ENCODE measurements at places on chromosomes 1 and 21.

- DNase-seq = no peak
Measured at GRCh38 chr1:29323636-29324035, 87.3 kb downstream of the PTPRU start.

DNA sequence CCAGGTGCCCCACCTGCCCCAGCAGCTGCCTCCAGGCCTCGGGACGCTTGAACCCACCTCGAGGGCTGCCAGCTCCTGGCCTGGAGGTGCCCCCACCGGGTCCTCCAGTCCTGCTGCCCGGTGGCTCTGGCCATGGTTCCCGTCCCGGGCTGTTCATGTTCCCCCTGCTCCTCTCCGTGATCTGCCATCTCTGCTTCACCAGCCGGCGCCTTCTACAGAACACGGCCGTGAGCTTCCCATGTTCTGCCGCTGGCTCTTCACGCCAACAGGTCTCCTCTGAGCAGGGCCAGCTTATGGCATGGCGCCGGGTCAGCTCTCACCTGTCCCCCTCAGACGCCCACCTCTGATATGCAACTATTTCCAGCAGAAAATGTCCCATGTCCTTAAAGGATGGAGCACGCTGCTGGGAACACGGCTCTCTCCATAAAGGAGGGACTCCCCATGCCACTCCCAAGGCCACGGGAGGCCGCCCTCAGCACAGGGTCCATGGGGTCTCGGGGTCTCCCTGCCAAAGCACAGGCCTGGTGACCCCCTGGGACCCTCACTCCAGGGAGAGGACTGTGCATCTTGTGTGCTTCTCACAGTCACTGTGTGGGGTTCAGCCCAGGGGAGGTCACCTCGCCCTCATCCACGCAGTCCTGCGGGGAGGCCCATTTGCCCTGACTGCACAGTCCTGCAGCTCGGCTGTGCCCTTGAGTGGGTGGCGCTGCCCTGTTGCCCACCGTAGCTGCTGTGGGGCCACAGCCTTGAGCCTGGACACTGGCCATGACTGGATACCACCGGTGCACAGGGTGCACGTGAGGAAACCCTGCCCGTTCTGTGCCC is 36.7 kb downstream of the COL18A1 start:
- DNase-seq = no peak

- DNase-seq = no peak
Measured at GRCh38 chr1:162087111-162087510, 17.6 kb downstream of the NOS1AP start.

GRCh38 chr1:48652334-48652733 is 124.4 kb downstream of the BEND5 start:
- no peak for DNase-seq

DNA sequence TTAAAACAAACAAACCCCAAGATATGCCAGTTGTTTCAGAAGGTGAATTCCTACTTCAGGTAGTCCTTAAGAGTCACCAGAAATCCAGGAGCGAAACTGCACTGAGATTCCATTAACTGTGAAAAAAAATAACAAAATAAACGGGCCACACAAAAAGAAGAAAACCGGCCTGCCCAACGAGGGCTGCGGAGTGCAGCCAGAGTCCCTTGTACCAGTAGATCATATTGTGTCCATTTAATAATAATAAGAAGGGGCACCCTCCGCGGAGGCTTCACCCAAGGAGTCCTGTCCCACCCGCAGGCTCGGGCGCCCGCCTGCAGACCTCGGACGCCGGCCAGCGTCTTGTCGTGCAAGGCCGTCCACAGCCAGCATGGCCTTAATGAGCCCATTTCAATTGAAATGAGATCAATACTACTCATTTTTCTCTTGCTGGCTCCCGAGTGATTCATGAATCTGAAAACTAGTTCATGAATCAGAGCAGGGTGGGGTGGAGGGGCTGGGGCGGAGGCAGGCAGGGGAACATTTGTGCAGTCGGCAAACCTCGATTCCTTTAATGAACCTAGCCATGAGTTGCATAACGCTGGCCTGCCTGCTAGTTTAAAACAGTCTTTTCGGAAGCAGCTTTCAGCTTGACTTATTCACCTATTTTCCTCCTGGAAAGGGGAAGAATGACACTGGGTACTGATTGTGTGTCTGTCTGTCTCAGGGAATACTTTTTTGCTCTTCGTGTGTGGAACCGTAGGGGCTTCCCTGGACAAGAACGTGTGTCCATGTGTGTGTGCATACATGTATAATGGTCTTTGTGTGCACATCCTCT is 113.1 kb upstream of the IRF2BP2 start:
- no peak for DNase-seq

DNA sequence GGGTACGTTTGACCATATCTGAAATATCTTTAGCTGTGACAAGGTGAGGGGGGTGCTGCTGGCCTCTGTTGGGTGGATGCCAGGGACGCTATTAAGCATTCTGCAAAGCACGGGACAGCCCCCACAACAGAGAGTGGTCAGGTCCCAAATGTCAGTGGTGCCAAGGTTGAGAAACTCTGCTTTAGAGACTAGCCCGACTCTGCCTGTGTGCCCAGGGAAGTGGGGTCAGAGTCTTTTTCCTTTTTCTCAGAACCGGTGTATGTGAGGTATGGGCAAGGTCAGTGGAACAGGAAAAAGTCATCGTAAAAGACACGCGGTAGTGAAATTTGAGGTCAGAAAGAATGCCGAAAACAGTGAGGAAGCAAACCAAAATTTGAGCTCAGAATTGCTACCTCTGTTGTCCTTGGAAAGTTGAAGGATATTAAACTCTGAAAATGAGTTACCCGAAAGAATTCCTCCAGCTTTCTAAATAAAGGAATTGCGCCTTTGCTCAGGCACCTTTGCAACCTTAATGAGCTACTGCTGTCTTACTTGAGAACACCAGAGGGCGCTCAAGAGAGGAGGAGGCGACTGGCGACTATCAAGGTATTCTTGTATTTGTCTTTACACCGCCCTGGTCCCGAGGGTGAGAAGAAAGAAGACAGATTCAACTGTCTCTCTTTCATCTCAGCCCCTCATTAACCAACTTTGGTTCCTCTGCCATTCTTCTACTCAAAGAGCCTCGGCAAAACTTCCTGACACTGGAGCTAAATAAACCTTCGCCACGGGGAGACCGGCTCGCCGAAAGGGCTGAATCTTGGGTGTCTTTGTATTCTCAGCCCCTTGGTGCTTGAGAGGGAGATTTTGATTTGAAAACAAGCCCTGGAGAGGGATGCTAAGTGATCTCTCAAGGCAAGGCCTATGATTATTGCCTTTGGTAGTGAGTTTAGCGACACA is 85.4 kb upstream of the OLIG2 start:
- no peak for DNase-seq

DNA sequence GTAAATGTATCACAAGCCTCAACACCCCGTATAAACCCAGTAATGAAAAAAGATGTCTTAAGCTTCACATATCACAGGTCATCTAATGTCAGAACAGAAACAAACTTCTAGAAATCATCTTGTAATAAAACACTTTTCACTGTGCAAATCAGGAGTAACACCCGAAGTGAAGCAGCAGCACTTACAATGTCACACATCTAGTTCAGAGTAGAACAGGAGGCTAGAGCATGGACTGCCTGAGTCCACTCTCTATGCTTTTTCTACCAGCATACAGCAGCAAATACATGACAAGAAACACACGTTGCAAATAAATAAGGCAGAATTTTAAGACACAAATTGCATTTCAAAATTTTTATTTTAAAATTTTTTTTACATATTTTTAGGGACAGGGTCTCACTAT is 57.2 kb downstream of the AKT3 start:
- no peak for DNase-seq

DNA sequence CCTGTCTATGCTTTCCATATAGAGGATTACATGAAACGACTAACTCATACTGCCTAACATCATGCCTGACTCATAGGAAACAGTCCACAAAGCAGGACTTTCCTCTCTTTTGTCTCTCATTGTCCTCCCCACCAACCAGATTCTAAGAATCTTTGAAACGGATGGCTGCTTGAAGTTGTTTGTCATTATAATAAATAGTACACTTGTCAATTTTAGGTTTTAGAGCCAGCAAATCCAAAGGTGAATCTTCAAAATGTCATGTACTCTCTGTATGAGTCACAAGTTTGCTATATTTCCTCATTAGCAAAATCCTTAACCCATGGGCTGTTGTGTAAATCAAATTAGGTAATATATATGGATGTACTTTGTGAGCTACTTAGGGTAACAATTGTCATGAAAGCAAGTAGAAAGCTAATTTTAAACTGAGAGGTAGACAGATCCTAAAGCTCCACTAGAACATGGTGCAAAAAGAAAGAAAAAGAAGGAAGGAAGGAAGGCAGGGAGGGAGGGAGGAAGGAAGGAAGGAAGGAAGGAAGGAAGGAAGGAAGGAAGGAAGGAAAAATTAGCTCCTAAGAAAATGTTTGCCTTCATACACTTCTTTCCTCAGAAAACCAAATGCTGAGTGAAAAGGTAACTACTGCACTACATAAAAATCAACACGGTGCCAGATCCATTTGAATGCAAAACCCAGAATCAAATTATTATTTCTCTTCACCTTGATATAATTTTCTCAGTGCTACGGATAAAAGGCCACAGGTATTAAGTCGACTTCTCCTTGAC is 129.5 kb upstream of the PRMT6 start:
- DNase-seq = no peak

GRCh38 chr1:235012436-235013210 is 116.0 kb downstream of the TOMM20 start:
- DNase-seq = no peak

DNA sequence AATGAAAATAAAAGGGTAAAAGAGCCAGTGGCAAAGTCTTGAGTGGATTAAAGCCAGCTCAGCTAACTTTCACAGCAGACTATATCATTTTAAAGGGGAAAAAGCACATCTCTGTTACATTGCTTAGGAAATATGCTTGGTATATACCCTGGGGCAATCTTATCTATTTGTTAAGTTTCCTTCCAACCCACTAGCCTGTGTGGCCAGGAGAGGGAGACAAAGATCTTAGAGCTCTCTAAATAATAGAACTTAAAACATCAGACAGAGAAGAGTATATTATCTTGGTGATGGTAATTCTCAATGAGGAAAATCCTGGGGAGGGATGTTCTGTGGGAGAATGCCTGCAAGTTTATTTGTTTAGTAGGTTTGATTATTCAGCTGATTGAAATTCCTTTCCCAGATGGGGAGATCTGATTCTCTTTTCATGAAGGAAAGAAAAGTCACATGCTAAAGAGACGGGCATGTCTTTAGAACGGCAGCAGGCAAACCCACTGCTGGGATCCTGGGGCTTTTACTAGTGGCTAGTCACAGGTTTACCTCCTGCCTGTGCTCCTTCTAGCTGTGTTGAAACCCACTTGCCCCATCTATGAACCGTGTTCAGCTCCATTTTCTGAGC is 3.6 kb downstream of the KCNE2 start:
- DNase-seq = peak; percentile 42

GRCh38 chr1:15246960-15247614 is at the start of gene FHAD1:
Gene FHAD1, plus strand, starts transcription at chr1:15247223. Its CDS starts 4,562 bp downstream, at chr1:15251785.
- no peak for DNase-seq

GRCh38 chr1:54537611-54538010 is 10.4 kb upstream of the ACOT11 start:
- no peak for DNase-seq

DNA sequence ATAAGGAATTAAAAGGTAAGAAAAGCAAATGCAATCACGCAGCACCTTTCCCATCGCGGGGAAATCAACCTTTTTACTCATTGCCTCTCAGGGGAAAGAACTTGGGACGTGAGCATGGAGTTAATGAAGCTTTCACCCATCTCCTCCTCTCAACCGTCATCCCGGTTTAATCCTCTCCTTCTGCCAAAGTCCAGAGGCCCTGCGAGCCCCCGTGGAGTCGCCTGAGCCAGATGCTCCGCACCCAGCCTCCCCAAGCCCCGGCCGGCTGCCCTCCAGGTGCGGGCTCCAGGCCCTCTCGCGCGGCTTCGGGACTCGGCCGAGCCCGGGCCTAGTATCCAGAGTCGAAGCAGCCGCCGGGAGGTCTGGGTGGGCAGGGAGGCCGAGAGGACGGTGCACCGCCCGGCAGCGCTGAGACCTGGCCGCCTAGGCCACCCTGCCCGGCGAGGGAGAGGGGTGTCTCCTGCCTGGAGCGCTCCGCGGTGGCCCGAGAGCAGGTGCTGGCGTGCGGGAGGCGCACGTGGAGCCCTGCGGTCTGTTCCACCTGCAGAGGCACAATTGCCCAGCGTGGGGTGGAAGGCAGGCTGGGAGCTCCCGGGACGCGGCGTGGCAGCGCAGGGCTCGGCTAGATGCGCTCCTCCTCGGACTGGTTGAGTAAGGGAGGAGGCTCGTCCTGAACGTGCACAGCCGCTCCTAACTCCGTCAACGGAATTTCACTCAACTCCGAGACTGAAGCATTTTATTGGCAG is 218.5 kb downstream of the SDCCAG8 start:
- no peak for DNase-seq

DNA sequence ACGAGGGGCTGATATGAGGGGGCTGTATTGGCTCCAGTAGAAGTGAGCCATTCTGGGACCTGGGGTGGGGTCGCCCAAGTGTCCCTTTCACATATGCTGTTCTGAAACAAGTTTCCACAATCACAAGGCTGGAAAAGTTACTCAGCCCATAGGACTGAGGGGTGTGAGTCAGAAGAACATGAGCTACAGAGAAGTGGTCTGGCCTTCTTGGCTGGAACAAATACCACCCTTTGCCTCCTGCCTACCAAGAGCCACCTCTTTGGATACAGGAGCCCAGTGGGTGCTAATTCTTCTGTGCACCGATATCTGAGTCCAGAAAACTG is 42.4 kb downstream of the MEF2D start:
- DNase-seq = no peak

DNA sequence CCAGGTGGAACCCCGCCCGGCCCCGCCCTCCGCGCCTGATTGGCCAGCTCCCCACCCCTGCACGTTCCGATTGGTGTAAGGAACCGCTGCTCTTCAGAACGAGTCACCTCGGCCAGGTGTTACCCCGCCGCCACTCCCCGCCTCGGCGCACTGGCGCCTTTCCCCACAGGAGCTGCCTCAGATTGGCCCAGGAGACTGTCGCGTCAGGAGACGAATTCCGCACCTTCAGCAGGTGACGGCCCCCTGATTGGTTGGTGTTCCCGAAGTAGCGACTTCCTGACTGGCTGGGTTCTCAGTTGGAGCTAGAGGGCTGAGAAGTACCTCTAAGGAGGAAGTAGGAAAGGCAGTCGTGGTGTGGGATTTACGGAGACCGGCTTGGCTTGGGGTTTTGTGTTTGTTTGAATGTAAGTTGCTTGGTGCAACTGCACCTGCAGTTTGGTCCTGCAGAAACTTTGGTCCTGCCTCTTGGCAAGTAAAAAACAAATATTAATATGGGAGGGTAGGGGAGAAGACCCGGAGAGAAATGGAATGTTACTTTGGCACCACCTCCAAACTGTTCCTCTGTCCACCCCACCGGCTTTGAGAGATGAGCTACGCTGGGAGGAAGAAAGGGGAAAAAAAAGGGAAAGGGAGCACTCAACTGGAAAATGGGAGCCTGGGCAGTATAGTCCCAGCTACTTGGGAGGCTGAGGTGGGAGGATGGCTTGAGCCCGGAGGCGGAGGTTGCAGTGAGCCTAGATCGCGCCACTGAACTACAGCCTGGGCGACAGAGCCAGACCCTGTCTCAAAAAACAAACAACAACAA is 415 bp upstream of the F11R start:
- no peak for DNase-seq

- no peak for DNase-seq
Measured at GRCh38 chr1:39758556-39759435, 12.4 kb downstream of the OXCT2 start.

GRCh38 chr1:117371441-117372151 is 4.3 kb downstream of the MAN1A2 start:
- DNase-seq = no peak

- DNase-seq = no peak
Measured at GRCh38 chr1:156963621-156964020, 43.2 kb downstream of the LRRC71 start.

Measured in brain pericyte (primary cell).